ENCODE measurements at places on chromosomes 16 and 17. TPM values are rescaled to one million over a fixed set of nuclear protein-coding genes. Genes with fewer than 3 reads are reported as not detected.

PTGES3L gene
- total RNA-seq: 0.33 TPM

CES3 gene
- total RNA-seq: not detected

GP1BA gene
- total RNA-seq: not detected

GCGR gene
- not detected for total RNA-seq

SPAG9 gene
- 83.3 TPM for total RNA-seq

ARL17A gene
- 2.6 TPM for total RNA-seq

SMIM5 gene
- total RNA-seq: 0.10 TPM

DNAH3 gene
- total RNA-seq: not detected

CA5A gene
- total RNA-seq: not detected

CBFA2T3 gene
- 0.19 TPM for total RNA-seq

PRSS8 gene
- not detected for total RNA-seq

PRR15L gene
- not detected for total RNA-seq

STAT5B gene
- total RNA-seq: 41.2 TPM

PRSS33 gene
- total RNA-seq: not detected

MYH13 gene
- not detected for total RNA-seq

PCGF2 gene
- total RNA-seq: 5.8 TPM

KRTAP2-3 gene
- not detected for total RNA-seq

IKZF3 gene
- total RNA-seq: not detected

DPEP3 gene
- total RNA-seq: not detected

OTOP3 gene
- total RNA-seq: not detected

RNF157 gene
- total RNA-seq: 0.29 TPM

MVP gene
- total RNA-seq: 186 TPM

APOBR gene
- not detected for total RNA-seq

SNX20 gene
- not detected for total RNA-seq

GPR139 gene
- not detected for total RNA-seq

KRT15 gene
- 0.65 TPM for total RNA-seq

PKMYT1 gene
- total RNA-seq: 11.4 TPM

ZFHX3 gene
- total RNA-seq: 12.1 TPM

RNF43 gene
- not detected for total RNA-seq

TMEM220 gene
- 4.2 TPM for total RNA-seq

CRHR1 gene
- not detected for total RNA-seq

KRTAP2-2 gene
- not detected for total RNA-seq

HS3ST6 gene
- not detected for total RNA-seq

SAMD14 gene
- 5.3 TPM for total RNA-seq

KRT33B gene
- not detected for total RNA-seq

ESRP2 gene
- 0.29 TPM for total RNA-seq

IGF2BP1 gene
- total RNA-seq: 8.0 TPM

TBC1D3E gene
- total RNA-seq: not detected

NPIPB5 gene
- 97.6 TPM for total RNA-seq

C1QTNF1 gene
- 2.9 TPM for total RNA-seq

ITGAX gene
- 1.1 TPM for total RNA-seq

ACOX1 gene
- total RNA-seq: 70.3 TPM

HSF5 gene
- 0.19 TPM for total RNA-seq

TP53TG3 gene
- not detected for total RNA-seq

GPRC5B gene
- total RNA-seq: 24.8 TPM

RCVRN gene
- not detected for total RNA-seq

AHSP gene
- total RNA-seq: not detected

CSH1 gene
- total RNA-seq: not detected

Data from vein endothelial cell (primary cell).